ENCODE measurements at places on chromosomes 7 and 10. TPM values are rescaled to one million over a fixed set of nuclear protein-coding genes. Genes with fewer than 3 reads are reported as not detected.
A peak's percentile ranks its signal among the peaks of the same experiment; 100 is the strongest.

- DNase-seq = no peak
Observed at GRCh38 chr7:155467846-155468784, 10.2 kb downstream of the EN2 start.

NEUROD6 gene
- not detected for total RNA-seq

ASB10 gene
- total RNA-seq = not detected

WNT8B gene
- total RNA-seq = not detected

HOXA6 gene
- not detected for total RNA-seq

GRCh38 chr7:4202154-4202736 is 479.9 kb upstream of the FOXK1 start:
- DNase-seq = no peak

GRCh38 chr10:11446133-11446532 is 165.3 kb downstream of the USP6NL start:
- DNase-seq = no peak

DNA sequence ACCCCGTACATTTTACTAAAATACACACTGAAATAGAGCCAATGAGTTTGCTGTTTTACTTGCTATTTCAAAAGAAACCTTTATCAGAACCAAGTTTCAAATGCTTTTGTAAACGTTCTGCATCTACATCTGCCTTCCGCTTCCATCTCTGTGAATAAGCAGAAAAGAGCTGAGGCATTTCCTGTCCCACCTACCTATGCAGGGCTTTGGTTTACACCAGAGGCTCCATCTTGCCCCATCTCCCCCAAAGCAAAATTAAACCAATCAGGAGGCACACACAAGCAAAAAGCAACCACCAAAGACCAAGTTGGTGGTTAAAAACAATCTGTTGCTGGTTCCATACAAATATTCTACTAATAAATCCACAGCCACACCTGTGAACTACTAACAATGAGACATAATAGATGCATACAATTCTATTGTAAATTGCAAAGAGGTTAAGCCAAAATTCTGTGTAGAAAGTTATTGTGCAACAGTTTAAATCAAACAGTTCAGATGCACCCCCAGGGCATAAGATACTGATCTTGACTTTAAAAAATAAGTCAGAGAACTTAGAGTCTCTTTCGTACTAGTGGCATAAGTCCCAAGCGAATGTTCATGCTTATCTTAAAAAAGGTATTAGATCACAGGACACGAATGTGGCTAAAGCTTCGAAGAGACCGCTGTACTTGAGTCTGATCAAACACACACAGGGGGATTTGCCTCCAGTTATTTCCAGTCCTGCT is 83.9 kb downstream of the FGFR2 start:
- DNase-seq = no peak

- DNase-seq = no peak
Observed at GRCh38 chr10:114749510-114749909, 72.1 kb upstream of the FHIP2A start.

LIPN gene
- not detected for total RNA-seq

- no peak for DNase-seq
Observed at GRCh38 chr10:95333997-95334804, 43.4 kb upstream of the PDLIM1 start.

DNA sequence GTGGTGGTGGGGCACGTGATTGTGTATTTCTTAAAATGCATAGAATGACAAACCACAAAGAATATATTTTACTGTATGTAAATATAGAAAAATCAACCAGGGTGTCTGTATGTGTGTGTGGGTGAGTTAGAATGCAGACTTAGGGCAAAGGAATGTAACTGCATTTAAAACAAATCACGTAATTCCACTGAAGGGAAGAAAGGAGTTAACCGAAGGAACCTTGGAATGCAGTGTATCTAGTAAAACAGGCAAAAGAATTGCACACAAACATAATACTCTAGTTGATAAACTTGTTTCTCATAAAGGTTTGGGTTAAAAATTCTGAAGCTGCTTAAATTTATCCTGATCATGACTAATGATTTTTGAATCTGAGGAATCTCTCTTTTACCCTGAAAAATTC is 134.9 kb downstream of the ADRA2A start:
- DNase-seq = no peak

DNA sequence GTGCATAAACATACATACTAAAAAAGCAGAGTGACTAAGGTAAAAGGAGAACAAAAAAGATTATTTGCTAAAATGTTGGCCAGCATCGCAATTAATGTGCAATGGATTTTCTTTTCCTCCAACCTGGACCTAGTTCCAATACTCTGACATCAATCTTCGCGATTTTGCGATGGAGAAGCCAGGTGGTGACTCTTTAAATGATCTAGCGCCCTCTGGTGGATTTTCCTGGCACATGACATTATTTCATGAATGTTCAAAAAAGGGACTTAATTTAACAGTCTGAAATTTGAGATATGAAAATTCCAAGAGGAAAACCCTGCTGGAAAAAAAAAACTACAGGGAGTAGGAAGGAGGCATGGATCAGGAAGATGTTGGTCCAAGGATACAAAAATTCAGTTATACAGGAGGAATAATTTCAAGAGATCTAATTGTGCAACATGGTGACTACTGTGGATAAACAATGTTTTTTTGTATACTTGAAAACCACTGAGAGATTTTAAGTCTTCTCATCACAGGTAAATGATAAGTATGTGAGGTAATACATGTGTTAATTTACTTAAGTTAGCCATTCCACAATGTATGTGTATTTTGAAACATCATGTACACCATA is 4.3 kb upstream of the KCNMA1 start:
- DNase-seq = peak; percentile 5

- no peak for DNase-seq
Observed at GRCh38 chr10:28627102-28627501, 50.2 kb upstream of the BAMBI start.

DNA sequence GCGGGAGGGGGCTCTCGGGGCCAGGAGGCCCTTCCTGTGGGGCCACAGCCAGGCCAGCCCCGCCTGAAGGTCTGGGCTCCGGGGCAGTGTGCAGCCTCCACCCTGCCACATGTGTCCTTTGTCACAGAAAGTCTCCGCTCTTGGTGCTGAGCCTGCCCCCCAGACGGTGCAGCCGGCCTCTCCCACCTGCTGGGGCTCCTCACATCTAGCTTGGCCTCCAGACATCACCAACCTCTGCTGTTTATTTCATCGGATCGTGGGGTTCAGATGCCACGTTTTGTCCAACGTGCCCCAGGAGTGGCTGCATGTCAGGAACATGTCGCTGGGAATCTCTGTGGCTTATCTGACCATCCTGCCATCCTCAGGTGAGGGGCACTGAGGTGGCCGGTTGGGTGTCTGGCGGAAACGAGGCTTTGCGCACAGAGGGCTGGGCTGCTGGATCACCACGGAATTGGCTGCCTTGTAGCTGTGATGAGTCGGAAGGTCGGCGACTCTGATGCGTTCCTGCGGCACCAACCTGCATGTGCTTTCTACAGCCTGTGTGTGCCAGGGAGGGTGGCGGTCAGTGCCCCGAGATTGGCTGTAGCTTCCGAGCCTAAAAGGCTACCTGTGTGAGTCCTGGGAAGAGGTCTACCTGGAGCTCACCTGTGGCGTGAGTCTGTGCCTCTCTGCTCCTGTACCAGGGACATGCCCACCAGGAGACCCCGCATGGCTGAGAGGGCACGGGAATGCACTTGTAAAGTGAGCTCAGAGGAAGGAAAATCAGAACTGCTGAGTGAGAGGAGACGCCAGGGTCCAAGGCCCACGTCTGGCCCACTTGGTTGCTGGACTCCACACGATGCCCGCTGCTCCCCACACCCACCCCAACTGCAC is 316.4 kb downstream of the DNAJB6 start:
- no peak for DNase-seq

CRYGN gene
- total RNA-seq = 1.0 TPM

GDI2 gene
- total RNA-seq = 123 TPM

GRCh38 chr7:29090836-29091601 is 55.3 kb downstream of the CPVL start:
- no peak for DNase-seq

OGDHL gene
- not detected for total RNA-seq

CTAGE8 gene
- 0.66 TPM for total RNA-seq

- no peak for DNase-seq
Observed at GRCh38 chr7:83153419-83153818, 9.3 kb downstream of the PCLO start.

- DNase-seq = no peak
Observed at GRCh38 chr7:90383422-90383821, 19.8 kb upstream of the CLDN12 start.

RELN gene
- not detected for total RNA-seq

DNA sequence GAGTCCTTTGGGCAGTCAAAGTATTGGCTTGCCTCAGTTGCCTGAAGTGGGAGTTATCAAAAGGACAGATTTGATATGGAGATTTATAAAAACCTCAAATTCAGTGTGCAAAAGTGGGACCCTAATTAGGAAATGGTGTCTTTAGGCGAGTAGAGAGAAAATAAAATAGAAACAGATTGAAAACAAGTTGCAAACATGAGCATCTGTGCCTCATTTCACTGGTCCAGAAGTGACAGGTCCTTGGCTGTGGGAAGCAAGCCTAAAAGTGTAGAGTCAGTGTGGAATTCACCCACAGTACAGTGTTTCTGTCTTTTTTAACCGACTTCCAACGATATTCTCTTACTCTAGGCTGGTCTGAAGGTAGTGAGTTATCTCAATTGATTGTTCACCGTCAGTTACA is 51.2 kb downstream of the ST8SIA6 start:
- no peak for DNase-seq
